Activated T-cell treated with anti-CD3 and anti-CD28 coated beads for 24 hours (primary cell): ENCODE measurements at places on chromosomes 1 and 21.
A peak's percentile ranks its signal among the peaks of the same experiment; 100 is the strongest.

DNA sequence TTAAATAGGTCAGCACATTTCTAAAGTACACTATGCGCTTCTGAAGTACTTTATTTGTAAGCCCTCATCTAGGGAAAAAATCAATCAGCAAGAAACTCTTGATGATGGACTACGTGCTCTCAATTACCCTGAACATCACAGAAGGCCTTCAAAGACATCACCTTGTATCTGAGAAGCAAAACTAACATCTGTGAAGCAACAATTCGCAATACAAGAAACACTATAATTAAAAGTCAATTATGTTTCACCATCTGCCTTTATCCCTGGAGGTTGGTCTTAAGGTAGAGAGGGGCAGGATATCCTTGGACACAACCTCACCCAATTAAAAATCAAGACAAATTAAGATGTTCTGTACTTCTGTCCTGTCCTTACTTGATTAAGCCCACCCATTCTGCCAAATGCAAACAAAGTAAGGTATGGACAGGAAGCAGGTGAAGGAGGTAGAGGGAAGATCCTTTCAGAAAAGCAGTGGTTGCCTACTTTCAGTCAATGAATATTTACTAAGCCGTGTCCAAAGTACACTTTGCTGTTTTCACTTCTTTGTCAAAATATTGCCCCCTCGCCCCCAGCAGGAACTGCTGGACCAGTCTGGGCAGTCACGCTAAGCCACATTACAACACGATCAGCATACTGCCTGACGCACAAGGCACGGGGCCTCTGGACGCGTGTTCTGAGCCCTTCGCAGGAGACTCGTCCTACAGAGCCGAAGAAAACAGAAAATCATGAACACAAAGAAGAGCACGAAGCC is 887 bp downstream of the SLC19A2 start:
- DNase-seq = peak; percentile 23

DNA sequence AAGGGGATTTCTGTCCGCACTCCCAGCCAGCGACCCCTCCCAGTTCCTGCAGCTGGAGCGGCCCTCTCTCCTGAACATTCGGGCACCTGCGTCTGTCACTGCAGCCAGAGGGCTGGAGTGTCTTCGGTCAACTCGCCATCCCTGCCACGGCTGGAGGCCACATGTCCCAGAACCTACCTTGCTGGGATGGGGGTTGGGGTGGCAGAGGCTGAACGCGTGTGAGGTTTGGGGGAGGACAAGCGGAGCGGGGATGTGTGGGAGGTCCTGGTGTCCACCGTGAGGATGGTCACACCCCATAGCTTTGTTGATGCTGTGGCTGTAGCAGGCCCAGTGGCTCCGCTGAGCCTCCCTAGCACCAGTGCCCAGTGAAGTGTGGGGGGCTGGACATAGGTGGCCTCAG is 14.8 kb upstream of the C1orf174 start:
- no peak for DNase-seq

- DNase-seq = no peak
Measured at GRCh38 chr21:42401820-42402251, 1.9 kb upstream of the UBASH3A start.

GRCh38 chr21:37220433-37220980 is 46.6 kb downstream of the VPS26C start:
- no peak for DNase-seq

- no peak for DNase-seq
Measured at GRCh38 chr1:224080115-224080774, 33.7 kb upstream of the FBXO28 start.

DNA sequence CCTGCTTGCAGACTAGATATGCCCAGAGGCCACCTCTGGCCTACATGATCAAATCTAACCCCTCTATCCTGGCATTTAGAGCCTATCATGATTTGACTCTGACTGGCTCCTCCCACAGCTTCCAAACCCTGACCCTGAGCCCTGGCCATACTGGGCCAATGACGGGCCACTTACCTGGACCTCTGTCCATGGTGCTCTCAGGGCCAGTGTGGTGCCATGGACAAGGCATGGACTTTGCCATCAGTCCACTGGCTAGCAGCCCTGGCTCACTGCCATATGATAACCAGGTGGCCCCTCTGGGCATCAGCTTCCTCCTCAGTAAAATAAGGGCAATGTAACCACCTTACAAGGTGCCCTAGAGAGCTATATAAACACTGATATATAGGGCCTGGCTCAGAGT is 713.4 kb downstream of the PTPRU start:
- DNase-seq = no peak

GRCh38 chr1:202311875-202312635 is 29.7 kb downstream of the UBE2T start:
- no peak for DNase-seq

DNA sequence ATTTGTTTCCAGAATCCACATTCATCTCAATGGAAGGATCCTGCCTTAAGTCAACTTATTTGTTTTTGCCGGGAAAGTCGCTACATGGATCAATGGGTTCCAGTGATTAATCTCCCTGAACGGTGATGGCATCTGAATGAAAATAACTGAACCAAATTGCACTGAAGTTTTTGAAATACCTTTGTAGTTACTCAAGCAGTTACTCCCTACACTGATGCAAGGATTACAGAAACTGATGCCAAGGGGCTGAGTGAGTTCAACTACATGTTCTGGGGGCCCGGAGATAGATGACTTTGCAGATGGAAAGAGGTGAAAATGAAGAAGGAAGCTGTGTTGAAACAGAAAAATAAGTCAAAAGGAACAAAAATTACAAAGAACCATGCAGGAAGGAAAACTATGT is 2.6 kb downstream of the GADD45A start:
- no peak for DNase-seq

DNA sequence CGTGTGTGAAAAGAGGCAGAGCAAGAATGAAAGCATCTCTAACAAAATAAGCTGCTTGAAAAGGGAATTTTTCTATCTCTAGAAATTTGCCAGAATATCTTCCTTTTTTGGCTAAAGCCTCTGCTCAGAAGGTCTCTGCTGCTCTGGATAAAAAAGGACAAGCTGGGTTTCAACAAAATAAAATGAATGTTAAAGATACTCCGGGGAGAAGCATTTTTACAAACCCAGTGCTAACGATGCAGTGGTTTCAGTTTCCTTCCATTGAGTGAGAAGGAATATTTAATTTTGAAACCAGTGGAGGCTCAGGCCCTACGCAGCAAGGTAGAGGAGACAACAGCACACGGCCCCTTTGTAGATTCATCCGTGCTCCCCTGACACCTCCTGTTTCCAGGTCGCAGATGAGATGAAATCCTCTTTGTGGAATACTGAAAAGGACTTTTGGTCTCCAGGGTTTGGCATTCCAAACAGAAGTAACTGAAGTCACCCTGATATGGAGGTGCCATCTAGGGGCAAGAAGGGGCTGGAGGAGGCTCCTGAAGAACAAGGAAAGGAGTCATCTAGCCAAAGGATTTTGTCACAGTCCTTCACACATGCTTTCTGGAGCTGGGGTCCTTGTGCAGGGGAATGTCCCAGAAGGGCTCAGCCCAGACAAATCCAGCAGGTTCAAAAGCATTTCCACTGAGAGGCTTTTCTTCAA is 65.7 kb upstream of the SYT6 start:
- DNase-seq = no peak

GRCh38 chr1:172781513-172782140 is 122.7 kb downstream of the FASLG start:
- DNase-seq = no peak

- DNase-seq = no peak
Measured at GRCh38 chr1:4215391-4215790, 315.3 kb upstream of the C1orf174 start.

DNA sequence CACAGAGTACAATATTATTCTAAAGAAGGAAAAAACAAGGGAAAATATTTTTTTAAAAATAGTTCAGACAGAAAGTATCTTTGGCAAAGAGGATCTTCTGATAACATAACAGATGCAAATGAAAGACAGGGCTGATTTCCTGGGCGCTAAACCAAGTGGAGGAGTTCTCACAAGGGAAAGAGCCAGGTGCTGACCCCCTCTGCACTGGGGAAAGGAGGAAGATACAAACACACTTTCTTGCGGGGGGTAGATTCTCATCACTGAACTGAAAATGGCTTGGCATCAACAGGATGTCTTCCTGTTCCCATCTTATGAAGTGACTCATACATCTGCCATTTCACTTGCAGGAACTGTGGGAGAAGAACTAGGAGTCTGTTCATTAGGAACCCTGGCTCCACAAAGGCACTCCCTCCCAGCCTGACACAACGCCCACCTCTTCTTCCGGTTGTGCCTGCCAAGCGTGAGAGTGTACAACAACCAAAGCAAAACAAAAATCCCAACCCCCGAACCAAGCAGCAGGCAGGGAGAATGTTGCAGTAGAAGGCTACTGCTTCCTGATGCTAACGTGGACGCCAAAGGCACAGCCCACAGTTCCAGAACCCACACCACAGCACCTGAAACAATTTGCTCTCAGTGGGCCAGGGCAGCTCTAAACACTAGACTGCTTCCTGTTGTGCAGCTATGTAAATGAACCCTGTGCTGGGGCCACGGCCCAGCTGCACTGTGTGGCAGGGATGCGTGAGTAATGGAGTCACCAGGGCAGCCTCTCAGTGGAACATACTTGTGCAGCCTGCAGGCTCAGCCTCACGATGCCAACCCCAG is 51.0 kb downstream of the GADD45A start:
- DNase-seq = peak; percentile 15

DNA sequence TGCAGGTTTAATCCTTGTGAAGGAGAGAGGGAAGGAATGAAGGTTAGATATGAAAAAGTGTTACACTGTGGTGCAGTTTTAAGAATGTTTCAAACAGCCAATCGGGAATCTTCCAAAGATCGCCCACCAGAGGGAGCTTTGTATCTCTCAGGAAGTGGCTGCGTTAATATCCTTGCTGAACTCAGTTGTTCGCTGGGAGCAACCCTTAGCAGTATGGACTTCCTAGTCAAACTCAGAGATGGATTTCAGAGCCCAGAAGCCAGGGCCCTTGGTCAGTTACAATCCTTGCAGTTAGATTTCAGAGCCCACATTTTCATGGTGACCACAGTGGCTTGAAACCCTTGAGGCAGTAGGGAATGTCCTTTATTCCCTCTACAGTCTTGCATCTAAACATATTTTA is 136.2 kb downstream of the NTNG1 start:
- no peak for DNase-seq

DNA sequence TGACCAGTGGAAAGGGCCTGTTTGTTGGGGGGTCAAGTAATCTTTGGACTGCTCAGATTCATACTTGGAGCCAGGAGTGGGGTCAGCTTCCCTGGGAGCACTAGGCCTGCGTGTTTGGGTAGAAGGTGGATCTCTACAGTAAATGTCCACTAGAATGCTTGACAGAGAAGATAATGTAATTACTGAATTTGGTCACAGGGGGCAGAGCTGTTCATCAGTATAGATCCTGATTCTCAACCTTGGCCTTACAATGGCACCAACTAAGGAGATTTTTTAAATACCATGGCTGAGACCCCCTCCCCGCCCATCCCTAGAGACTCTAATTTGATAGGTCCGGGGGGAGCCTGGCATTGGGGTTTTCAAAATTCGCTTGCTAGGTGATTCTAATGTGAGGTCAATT is 217.5 kb upstream of the PLXNA2 start:
- DNase-seq = no peak

DNA sequence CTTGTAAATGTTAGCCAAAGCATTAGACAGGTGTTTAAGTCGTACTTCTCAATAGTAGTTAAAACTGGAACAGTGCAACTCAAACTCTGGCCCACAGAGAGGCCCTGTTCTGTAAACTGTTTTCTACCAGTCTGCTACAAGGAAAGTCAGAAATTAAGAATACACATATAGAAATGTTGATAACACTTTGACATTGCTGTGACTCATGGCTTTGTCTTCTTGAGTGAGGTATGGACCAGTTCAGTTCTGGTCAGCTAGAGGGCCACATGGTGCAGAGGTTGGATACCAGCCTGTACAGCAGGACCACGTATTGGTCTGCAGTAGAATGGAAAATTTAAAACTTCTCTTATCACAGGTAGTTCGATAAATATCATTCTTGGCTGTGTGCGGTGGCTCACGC is 22.3 kb downstream of the ZBTB8B start:
- DNase-seq = no peak

DNA sequence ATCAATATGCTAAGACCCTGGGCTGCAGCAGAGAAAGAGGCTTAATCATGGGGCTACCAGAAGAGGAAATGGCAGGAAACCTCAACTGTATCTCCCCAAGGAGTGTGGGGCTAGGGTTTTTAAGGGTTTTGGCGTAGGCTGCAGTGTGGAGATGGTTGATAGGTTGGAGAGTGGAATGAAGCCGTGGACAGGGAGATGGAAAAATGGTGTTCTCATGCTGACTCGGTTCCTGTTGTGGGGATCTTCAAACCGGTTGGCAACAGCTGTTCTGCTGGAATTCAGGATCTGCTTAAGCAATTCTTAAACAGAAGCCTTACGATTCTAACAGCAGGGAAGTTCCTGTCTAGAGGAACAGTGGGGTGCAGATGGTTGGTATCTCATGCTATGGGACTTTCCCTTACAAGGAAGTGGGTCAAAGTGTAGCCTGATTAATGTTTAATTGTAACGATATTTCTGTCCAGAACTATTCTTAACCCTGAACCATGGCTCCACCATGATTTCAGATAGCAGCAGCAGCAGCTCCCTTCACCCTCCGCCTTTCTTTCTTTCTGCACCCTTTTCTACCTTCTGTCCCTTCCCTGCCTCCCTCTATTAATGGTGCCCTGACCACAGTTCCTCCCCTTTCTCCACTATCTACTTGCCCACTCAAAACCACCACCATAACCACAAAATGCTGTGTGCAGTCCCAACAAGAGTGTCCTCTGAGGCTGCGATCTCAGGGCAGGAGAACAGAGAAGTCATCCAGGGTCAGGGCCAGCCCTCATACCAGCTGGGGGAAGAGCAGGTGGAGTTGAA is 30.8 kb downstream of the RSPH1 start:
- DNase-seq = no peak

DNA sequence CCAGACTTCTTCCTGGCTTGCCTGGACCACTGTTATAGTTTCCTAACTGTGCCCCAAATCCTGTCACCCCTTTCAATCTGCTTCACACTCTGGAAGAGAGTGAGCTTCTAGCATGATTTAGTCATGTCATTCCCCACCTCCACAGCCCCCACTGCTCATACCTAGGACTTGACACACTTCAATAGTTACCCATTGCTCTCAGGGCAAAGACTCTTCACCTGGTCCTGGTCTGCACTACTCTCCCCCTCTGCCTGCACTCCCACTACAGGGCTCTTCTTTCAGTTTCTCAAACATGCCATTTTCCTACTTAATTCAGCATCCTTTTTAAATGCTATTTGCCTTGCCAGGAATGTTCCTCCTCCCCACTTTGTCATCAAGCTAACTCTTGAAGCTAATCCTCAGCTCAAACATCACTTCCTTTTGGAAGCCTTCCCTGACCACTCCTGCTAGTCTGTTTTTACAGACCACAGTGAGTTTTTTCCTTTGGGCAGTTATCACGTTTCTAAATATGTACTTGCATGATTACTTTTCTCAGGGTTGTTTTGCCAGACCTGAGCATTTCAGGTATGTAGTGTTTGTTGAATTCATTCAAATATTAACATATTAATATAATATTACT is 24.7 kb downstream of the CYP2J2 start:
- DNase-seq = no peak

- no peak for DNase-seq
Measured at GRCh38 chr1:210250665-210250997, 18.0 kb downstream of the SERTAD4 start.
